Sigmoid colon (tissue), 7 donors: ENCODE measurements at places on chromosomes 4 and X. TPM values are rescaled to one million over a fixed set of nuclear protein-coding genes. Genes with fewer than 3 reads are reported as not detected.

- no peak overlapping the region for H3K4me3 ChIP-seq
- no peak for DNase-seq
- no peaks in the 10 kb centered on the region for H3K36me3 ChIP-seq
- no peak overlapping the region for H3K27ac ChIP-seq
These were observed 636.9 kb upstream of the BOD1L1 start for GRCh38 chr4:14264437-14264836.

DNA sequence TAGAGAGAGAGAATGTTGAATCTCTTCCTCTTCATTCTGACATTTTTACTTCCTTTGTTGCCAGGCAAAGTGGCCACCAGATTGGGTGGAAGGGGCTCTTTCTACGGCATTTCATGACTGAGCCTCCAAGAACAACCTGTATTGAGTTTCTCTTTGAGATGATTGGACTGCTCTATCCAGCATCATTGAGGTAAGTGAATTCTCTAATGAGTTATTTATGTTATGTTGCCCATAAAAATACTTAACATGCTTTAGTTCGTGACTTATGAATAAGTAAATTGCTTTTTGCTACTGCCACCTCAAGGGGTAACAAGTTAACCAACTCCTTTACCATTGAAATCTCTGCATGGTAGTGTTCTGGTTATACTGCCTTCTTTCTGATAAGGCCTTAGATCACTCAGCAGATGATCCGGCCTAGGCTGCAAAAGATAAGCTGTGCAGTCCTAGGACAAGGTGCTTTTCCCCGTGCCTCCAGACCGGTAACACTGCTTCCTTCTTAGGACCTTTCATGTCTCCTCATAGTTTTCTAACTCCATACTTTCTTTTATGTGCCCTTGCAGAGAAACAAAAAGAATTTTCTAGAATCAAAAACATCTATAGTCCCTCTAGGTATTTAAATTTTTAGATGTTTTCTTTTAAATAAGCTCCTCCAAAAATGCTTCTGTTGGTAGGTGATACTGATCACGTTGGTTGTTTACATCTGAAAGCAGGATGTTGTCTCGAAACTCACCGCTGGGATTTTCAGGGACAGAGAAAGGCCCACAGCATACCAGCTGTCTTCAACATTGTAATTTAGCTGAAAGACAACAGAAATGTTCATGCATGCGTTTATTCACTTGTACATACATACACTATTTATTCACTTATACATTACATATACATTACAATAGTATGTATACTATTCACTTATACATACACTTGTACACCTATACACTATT lies 157.1 kb upstream of the RBPJ start:
- no peak overlapping the region for H3K27ac ChIP-seq
- no peaks in the 10 kb centered on the region for H3K27me3 ChIP-seq
- no peaks in the 10 kb centered on the region for H3K36me3 ChIP-seq
- H3K4me3 ChIP-seq: no peak overlapping the region

GRCh38 chr4:178881937-178882336 lies 1439.7 kb upstream of the AGA start:
- no peak for DNase-seq
- no peak overlapping the region for H3K4me3 ChIP-seq

DNA sequence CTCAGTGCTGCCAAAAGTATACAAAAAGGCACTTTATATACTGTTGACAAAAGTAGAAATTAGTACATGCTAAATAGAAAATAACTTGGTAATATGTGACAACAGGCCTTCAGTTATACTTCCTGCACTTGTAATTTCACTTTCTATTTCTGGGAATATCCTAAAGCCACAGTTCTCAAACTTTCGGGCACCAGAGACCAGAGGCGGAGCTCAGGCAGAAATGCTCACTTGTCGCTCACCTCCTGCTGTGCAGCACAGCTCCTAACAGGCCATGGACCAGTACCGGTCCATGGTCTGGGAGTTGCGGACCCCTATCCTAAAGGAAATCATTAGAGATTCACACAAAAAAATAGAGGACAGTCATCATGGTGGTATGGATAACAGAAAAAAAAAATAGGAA lies 25.7 kb downstream of the ACSL4 start:
- no peak overlapping the region for H3K4me3 ChIP-seq
- peaks cover 15% of the 10 kb centered on the region for H3K4me1 ChIP-seq
- H3K27me3 ChIP-seq: no peaks in the 10 kb centered on the region
- H3K36me3 ChIP-seq: no peaks in the 10 kb centered on the region

DNA sequence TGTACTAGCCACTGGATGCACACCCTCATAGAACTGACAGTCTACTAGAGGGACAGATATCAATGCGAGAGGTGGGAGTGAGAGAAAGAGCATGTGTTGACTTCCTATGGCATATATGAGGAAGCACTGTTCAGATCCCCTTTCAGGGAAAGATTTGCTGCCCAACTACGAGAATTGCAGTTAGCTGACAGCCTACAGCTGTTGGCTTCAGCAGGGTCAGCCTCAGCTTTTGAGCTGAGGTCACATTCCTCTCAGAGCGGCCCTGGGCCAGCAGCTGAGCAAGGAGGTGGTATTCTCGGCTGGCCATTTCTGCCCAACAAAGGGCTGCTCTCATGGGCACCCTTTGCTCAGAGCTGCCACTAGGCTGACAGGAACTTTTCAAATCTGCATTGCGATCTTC lies 580.2 kb downstream of the MID1IP1 start:
- no peaks in the 10 kb centered on the region for H3K4me1 ChIP-seq
- DNase-seq: no peak
- H3K27me3 ChIP-seq: no peaks in the 10 kb centered on the region
- H3K27ac ChIP-seq: no peak overlapping the region
- H3K4me3 ChIP-seq: no peak overlapping the region

Gene INPP4B
- total RNA-seq: 20.5 TPM

Gene SPRY1
- 52.3 TPM for total RNA-seq

Gene NLRP2B
- total RNA-seq: not detected

Gene MAGEC1
- total RNA-seq: not detected
